Chondrocyte (in vitro differentiated cells): ENCODE measurements at places on chromosomes 2 and 18. TPM values are rescaled to one million over a fixed set of nuclear protein-coding genes. Genes with fewer than 3 reads are reported as not detected.

DNA sequence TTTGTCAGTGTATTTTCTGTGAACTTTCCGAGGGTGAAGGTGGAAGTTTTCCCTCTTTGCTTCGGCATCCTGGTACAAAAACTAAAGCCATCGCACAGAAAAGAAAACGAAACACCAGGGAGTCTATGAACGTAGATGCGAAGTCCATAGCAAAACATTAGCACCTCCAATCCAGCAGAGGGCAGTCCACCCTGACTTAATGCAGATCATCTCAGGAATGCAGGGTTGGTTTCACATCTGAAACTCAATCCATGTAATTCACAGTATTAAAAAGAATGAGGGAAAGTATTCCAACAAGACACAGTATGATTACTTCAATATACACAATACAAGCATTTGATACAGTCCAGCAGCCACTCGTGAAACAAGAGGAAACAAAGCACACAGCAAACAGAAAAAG is 70.8 kb downstream of the RTP5 start:
- DNase-seq: no peak

DNA sequence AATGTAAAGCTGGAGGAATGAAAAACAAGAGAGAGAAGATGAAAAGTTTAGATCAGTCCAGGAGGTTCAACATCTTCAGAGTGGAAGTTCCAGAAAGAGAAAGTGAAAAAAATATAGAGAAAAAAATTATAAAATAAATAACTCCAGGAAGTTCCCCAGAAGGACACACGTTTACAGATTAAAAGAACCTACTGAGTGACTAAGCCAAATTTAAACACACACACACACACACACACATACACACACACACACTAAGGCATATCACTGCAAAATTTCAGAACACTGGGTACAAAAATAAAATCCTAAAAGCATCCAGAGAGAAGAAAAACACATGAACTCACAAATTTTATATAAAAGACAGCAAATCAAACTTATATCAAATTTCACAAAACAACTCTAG is 85.9 kb upstream of the PMAIP1 start:
- DNase-seq: no peak

GRCh38 chr2:191180713-191181112 is 29.9 kb upstream of the STAT4 start:
- DNase-seq: no peak

The ASB18 gene
- total RNA-seq: not detected in 3 replicates

- no peak for DNase-seq
Measured at GRCh38 chr18:6406075-6406909, 8.4 kb downstream of the L3MBTL4 start.

The CHAC2 gene
- total RNA-seq: 2.7 to 3.0 TPM (median 2.9 TPM) in 3 replicates

The ANKRD30B gene
- not detected in 3 replicates for total RNA-seq

- no peak for DNase-seq
Measured at GRCh38 chr2:116669782-116670181, 1144.7 kb upstream of the DDX18 start.

DNA sequence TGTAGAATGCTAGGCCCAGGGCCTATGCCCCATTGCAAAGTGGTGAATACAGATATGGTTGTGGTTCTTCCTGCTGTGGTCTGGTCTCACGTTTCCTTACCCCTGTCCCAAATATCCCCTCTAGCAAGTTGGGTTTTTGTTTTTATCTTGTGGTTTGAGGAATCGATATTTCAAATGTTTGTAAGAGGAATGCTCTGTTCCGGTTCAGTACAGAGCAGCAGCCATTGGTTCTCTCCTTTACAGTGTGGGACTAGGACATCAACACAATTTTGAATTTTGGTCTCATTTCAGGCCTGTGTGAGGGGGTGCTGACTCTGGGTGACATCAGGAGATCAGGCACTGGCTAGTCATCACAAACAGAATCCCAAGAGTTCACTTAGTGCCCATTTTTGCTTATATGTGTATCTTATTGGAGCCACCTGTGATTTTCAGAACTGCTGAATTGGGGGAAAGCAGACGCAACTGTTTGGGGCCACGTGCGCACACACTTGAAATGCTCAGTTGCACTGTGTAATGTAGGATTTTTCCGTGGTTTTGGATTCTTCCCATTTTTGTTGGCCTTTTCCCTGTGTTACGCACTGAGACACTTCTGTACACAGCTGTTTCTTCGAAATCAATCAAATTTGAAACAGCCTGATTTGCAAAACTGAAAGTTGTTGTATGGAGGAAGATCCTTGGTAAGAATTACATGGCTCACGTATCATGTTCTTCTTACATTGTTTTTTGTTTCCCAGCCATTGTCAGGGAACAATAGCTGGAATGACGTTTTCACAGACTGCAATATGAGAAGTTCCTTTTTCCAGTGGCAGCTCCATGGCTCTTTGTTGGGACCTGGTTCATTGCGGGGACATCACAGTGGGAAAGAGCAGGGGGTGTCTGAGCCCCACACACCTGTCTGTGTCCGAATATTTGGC is 8.6 kb downstream of the SH3BP4 start:
- DNase-seq: no peak

GRCh38 chr2:58569475-58570185 is 328.5 kb upstream of the FANCL start:
- DNase-seq: no peak

DNA sequence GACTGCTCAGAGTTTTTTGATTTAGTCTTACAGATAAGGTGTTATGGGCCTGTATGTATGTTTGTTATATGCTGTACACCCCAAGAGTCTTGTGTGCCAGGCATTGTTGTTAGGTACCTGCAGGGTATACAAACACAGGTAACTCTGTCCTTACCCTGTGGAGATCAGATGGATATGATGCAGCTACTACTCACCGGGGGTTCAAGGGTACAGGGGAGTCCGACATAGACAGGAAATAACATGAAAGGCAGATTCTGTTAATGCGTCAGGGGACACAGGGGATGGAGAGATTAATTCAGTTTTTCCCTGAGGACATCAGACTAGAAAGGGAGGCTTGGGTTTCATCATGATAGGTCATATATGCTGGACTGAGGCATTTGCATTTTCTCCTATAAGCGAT is 31.3 kb downstream of the TRAK2 start:
- no peak for DNase-seq

The FBXO15 gene
- total RNA-seq: 0.57 to 0.95 TPM (median 0.92 TPM) in 3 replicates

GRCh38 chr2:27552941-27553340 is 29.9 kb upstream of the ZNF512 start:
- DNase-seq: no peak

The NMS gene
- total RNA-seq: not detected in 3 replicates

DNA sequence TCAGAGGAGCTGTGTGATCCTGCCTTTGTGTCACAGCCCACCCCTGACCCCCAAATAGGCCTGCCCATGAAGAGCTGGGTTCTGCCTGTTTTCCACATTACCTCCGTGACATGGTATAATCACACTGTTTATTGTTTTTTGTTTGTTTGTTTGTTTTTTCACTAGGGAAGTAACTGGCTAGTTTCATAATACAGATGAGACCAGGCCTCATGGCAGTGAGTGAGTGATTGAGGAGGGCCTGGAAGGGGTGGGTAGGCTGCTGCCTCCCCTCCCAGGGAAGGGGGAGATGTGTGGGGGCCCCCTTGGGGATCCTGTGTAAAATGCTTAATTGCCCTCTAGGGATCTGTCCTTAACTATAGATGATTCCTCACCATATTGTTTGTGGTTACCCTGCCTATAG is 190.5 kb downstream of the LDLRAD4 start:
- no peak for DNase-seq

- DNase-seq: no peak
Measured at GRCh38 chr2:171712051-171712450, 24.8 kb downstream of the DYNC1I2 start.

DNA sequence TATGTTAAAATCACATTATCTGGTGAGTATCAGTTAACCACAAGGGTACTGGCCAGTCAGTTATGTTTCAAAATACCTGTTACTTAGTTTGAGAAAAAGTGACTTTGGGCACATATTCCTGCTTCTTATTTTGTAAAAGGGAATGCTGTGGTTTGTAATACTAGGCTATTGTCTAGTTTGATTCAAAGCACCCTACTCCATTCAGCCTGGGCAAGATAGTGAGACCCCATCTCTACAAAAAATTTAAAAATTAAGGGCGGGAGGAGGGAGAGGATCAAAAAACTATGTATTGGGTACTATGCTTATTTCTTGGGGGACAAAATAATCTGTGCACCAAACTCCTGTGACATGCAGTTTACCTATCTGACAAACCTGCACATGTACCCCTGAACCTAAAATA is 18.9 kb downstream of the MBD5 start:
- no peak for DNase-seq

DNA sequence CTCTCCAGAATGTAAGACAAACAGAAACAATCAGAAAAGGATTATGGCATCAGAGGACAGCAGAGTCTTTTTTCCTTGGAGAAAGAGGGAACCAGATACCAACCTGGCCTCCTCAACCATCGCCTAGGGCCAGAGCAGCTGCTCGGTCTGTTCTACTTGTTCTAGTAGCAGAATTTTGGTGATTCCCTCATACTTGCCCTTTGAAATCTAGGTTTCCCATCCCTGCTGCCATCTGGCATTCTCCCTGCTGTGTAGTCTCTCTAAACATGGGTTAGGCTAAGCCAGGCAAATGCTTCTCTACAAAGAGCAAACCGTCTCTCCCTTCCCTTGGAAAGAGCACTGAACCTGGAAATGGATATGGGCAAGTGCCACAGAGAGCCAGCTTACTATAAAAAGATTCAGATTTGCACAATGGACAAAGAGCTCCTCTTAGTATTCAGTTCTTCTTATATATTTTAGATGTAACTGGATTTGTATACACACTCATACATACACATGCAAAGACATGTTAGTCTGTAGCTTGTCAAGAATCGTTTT is 208.6 kb upstream of the ST6GAL2 start:
- DNase-seq: no peak

DNA sequence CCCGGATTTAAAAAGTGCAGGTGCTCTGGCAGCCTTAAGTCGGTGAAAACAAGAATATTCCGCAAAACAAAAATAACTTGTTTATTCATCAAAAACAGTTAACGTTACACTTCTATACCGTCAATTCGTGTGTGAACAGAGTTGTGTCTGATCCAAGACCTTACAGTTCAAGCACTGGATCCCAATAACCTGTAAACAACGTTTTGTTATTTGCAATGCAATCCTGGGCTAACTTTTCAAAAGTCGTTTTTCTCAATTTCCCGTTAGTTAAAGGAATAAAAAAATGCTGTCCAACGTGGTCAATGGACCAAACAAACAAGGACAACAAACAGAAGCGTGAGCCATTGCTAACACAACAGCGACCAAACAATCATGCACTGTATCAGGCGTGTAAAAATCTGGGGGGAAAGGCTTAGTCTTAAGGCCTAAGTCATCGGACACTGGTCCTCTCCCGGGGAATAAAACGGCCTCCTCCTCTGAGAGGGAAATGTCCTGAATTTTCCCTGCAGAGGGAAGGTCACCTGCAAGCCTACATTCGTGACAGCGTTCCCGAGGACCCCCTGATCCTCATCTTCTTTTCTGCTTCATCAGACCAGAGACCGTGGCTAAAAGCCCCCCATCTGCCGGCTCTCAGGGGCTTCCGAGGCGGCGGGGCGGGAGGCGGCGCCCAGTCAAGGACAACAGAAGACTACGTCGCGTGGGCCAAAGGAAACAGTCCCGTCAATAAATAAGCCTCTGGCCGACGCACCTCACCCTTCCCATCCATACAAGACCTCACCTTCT is 490 bp downstream of the NDUFS1 start:
- DNase-seq: no peak

GRCh38 chr2:15931319-15931890 is 8.9 kb upstream of the MYCN start:
- DNase-seq: no peak

DNA sequence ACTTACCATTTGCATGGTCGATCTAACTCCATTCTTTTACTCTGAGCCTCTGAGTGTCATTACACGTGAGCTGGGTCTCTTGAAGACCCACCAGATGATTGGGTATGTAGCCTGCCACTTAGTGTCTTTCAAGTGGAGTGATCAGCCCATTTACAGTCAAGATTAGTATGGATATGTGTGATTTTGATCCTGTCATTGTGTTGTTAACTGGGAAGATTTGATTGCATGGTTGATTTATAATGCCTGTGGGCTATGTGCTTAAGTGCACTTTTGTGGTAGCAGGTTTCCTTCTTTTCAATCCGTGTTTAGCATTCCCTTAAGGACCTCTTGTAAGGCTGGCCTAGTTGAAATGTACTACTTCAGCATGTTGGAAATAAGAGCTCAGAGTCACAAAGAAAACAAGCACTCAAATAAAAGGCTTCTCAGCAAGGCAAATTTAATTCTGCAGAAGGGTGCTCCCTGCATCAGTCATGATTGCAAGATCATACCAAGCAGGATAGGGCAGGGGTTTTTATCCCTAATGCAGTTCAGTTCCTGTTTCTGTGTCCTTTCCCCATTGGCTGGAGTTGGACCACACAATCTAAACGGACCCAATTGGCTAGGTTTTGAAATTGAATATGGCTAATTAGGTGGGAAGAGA is 230.7 kb upstream of the SYT4 start:
- no peak for DNase-seq

The CCBE1 gene
- 0.38 to 1.8 TPM (median 0.72 TPM) in 3 replicates for total RNA-seq
